ENCODE measurements at places on chromosomes 6 and 20.

- no peak for DNase-seq
Observed at GRCh38 chr20:59355242-59355641, 54.8 kb downstream of the EDN3 start.

DNA sequence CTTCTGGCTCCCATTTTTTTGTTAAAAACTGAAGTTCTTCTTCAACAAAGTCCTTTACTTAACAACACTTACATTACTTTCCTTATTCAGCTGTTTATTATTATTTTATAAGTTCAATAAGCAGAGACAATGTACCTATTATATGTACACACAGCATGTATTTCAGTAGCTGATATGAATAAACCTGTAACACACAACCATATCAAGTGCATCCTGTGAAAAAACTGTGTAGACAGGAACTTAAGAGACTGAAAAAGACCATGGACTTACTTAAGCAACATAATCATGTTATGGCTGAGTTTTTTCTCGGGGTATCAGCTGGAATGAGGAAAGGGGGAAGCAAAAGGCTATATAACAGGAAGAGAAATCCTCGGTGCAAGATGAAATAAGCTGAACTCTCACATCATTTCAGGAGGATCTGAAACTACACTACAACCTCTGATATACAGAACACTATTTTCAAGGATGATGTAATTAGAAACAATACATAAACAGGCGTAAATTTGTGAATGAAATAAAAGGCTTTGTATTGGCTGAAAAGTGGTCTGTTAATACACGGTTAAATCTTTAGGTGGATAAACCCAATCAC, 70.9 kb downstream of the REV3L start:
- no peak for DNase-seq

GRCh38 chr20:62705627-62706026, 3.0 kb upstream of the NTSR1 start:
- DNase-seq = no peak

DNA sequence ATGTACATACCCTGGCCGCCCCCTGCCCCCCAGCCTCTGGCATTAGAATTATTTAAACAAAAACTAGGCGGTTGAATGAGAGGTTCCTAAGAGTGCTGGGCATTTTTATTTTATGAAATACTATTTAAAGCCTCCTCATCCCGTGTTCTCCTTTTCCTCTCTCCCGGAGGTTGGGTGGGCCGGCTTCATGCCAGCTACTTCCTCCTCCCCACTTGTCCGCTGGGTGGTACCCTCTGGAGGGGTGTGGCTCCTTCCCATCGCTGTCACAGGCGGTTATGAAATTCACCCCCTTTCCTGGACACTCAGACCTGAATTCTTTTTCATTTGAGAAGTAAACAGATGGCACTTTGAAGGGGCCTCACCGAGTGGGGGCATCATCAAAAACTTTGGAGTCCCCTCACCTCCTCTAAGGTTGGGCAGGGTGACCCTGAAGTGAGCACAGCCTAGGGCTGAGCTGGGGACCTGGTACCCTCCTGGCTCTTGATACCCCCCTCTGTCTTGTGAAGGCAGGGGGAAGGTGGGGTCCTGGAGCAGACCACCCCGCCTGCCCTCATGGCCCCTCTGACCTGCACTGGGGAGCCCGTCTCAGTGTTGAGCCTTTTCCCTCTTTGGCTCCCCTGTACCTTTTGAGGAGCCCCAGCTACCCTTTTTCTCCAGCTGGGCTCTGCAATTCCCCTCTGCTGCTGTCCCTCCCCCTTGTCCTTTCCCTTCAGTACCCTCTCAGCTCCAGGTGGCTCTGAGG, 7.6 kb downstream of the CDKN1A start:
- DNase-seq = no peak

- DNase-seq = no peak
Observed at GRCh38 chr6:2523061-2523460, 227.7 kb downstream of the MYLK4 start.

GRCh38 chr6:53014063-53014462, 19.0 kb upstream of the GSTA4 start:
- no peak for DNase-seq

DNA sequence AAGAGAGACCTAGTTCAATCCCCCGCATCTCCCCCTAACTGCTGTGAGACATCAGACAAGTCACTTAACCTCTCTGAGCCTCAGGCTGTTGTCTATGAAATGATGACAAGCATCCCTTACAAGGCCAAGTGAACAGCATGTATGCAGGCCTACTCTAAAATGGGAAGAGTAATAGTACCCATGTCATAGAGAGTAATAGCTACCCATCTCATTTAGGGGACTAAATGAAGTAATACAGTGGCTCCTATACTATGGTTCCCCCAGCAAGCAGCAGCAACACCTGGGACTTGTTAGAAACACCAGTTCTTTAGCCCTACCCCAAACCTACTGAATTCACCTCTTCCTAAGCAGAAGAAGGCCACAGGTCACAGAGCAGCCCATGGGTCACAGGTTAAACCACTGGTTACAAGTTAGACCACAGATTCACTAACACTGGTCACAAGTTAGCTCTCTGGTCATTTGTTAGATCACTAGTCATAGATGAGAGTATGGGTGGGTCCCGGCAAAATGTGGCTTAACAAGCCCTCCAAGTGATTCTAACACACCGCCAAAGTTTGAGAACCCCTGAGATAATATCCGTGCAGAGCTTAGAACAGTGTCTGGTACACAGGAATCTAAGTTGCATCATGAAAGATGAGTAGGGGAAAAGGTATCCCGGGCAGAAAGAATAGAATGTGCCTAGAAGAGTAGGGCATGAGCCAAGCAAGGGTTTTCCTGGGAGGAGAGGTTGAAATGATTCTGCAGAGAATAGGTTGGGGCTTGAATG, 1.4 kb downstream of the DEFB124 start:
- no peak for DNase-seq

GRCh38 chr6:169503422-169504152, 198.2 kb downstream of the WDR27 start:
- DNase-seq = no peak

DNA sequence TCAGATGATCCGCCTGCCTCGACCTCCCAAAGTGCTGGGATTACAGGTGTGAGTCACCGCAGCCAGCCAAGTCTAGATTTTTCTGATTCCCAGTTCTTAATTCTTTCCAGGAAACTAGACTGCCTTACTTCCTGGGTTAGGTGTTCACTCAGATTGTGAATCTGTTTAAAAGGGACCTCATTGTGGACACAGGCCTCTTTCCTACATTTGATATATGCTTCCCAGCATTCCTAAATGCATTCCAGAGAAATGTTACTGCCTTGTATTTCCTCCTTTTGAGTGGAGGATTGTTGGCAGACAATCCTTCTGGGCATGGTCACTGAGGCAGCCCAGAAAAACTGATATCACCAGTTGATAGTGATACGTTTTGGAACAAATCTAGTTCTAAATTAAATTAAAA, 15.7 kb downstream of the TMEM181 start:
- no peak for DNase-seq

GRCh38 chr6:142916881-142917280, 28.1 kb downstream of the HIVEP2 start:
- no peak for DNase-seq

- no peak for DNase-seq
Observed at GRCh38 chr6:52620055-52620905, 43.4 kb upstream of the TRAM2 start.

- no peak for DNase-seq
Observed at GRCh38 chr6:158311193-158311592, 1.1 kb upstream of the TULP4 start.

DNA sequence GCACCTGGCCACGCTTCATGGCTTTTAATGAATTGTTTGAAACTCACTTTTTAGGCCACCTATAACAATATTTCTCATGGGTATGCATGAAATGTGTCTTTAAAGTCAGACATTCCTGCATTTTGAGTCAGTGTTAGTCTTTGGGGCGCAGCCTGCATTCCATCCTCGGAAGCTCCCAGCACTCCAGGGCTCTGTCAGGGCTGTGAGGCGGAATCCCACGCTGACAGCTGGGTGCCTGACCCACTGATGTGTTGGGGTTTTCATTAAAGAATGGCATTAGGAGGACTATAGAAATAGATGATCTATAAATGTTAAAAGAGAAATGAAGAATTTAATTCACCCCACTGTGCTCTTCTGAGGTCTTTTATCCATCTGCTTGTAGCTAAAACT, 16.2 kb upstream of the CLDN20 start:
- DNase-seq = no peak

DNA sequence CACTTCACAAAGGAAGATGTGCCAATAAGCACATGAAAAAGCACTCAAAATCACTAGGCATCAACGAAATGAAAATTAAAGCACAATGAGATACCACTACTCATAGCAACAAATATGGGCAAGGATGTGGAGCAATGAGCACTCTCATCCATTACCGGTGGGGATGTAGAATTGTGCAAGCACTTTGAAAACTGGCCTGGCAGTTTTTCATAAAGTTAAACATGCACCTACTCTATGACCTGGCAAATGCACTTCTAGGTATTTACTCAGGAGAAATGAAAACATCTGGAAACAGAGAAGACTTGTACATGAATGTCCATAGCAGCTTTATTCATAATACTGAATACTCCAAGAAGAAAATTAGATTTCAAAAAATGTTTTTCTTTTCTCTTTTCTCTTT, 34.1 kb upstream of the TMEM14A start:
- DNase-seq = no peak

- DNase-seq = no peak
Observed at GRCh38 chr6:74574794-74575193, 631.1 kb downstream of the COL12A1 start.

DNA sequence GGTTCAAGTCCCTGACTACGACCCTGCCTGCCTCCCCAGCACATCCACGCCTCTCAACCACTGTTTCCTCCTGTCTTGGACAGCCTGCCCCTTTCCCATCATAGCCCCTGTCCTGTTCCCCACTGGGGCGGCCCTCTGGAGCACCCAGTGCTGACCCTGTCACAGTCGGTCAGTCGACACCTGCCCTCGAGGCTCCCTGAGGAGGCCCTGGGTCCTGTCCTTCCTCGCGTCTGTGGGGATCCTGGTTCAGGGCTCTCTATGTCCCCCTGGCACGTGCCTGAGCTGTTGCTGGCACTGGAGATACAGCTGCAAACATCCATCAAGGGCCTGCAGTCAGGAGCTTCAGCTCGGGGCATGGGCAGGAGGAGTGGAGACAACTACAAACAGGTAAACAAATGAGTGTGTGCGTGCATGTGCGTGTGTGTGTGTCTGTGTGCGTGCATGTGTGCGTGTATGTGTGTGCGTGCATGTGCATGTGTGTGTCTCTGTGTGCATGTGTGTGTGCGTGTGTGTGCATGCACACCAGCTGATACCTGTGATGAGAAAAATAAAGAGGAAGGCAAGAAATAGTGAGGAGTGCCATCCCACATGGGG, 132.8 kb downstream of the PHACTR3 start:
- DNase-seq = no peak

DNA sequence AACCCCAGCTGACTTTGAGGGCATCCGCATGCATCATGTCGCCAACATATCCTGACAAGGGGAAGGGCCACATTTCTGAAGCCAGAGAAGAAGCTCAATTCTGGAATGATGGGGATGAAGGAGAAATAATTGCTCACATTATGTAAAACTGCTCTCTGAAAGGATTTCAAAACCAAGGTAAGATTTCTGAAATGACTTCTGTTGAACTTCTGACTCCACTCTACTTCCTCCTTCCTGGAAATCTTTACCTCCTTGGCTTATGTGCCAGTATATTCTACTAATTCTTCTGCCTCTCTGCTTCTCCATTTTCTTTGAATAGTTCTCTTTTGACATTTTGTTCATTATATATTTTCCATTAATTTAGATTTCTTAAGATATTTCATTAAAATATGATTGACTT, 31.9 kb downstream of the HLA-DPB1 start:
- no peak for DNase-seq

DNA sequence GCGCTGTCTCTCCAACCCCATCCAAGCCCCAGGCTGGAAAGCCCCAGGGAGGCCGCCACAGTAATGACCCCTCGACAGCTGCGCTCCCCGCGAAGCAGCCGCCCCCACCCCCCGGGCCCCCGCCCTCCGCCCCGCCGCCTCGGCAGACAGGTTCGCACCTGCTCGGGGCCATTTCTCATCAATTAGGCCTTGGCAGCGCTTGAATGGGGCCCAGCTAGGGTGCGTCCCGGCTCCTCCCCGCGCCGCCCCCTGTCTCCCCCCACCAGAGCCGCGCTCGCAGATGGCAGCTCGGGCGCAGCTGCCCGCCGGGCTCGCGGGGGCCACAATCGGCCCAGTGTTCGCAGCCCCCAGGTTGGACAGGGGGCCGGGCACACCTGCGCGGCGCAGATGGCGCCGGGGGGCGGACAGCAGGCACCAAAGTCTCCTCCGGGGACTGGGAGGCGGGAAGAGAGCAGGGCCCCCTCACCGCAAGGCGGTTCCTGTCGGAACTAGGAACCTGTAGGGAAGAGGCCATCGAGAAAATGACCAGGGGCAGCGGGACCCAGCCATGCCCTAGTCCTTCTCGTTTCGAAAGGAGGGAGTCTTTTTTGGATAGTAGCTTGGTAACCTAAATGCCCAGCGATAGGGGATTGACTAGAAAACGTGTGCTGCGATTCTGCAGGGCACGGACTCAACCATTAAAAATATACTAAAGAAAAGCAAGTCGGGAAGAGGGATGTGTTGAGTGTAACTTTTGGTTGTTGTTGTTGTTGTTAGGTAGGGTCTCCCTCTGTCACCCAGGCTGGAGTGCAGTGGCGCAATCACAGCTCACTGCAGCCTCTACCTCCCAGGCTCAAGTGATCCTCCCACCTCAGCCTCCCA, 83.2 kb upstream of the EYA2 start:
- no peak for DNase-seq

- DNase-seq = no peak
Observed at GRCh38 chr20:57755609-57756008, 45.8 kb upstream of the PMEPA1 start.

GRCh38 chr20:5691918-5692618, 58.1 kb upstream of the SHLD1 start:
- DNase-seq = no peak

DNA sequence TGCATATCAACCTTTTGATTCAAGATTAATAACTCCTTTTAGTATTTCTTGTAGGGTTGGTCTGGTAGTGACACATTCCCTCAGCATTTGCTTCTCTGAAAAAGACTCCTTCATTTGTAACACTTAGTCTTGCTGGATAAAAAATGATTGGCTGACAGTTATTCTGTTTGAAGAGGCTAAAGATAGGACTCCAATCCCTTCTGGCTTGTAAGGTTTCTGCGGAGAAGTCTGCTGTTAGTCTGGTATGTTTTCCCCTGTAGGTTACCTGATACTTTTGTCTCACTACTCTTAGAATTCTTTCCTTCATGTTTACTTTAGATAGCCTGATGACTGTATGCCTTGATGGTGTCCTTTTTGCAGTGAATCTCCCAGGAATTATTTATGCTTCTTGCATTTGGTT, 96.0 kb downstream of the CARMIL1 start:
- no peak for DNase-seq

- no peak for DNase-seq
Observed at GRCh38 chr6:160129881-160130615, 8.4 kb downstream of the SLC22A1 start.
